SK-N-SH treated with all-trans-retinoic acid at 6 μM for 48 hours (cell line): ENCODE measurements at places on chromosomes 3 and 15.

DNA sequence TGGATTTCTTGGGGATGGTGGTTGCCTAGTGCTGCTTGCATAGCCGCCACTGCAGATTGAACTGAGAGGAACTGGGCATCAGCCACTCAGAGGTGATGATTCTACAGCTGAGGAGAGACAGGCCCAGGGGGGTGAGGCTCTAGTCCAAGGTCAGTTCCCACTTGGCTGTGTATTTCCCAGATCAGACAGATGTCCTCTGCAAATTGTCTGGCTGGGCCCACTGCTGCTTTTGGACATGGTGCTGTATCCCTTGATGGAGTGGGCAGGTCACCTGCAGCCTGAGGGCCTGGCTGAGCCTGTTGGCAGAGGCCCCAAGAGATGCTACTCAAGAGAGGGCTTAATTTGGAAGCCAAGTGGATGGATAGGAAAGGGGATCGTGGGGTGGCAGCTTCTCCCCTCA is 124.5 kb upstream of the CTDSPL start:
- ATAC-seq: no peak

- peak; percentile 91 for ATAC-seq
Measured at GRCh38 chr3:126245811-126246727, 65.7 kb upstream of the ALDH1L1 start.

- no peak for ATAC-seq
Measured at GRCh38 chr15:44300572-44300971, 12.1 kb downstream of the GOLM2 start.

GRCh38 chr15:59420986-59421618 is 16.9 kb upstream of the FAM81A start:
- peak; percentile 57; the same call in 2 of the 3 replicates for ATAC-seq

GRCh38 chr3:2547049-2547448 is 448.4 kb downstream of the CNTN4 start:
- no peak for ATAC-seq

GRCh38 chr3:1093217-1093616 is 393 bp downstream of the CNTN6 start:
- ATAC-seq: no peak

GRCh38 chr15:89647191-89647851 is 7.9 kb downstream of the KIF7 start:
- peak; percentile 95 for ATAC-seq

DNA sequence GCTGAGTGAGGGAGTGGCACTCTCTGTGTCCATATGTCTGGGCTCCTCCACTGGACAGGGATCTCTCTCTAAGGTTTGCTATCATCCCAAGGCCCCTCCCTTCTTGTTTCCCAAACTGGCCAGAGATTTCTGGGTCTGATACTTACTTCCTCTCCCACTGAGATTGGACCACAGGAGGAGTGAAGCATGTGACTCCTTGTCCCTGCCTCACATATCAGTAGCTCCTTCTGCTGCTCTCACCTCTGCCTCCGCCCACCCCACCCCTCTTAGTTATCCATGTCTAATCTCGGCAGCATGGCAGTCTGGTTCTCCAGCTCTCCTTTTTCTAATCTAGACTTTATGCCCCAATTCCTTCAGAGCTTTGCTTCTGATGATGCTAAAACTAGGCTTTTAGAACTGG is 223.1 kb downstream of the RPLP1 start:
- ATAC-seq: no peak

DNA sequence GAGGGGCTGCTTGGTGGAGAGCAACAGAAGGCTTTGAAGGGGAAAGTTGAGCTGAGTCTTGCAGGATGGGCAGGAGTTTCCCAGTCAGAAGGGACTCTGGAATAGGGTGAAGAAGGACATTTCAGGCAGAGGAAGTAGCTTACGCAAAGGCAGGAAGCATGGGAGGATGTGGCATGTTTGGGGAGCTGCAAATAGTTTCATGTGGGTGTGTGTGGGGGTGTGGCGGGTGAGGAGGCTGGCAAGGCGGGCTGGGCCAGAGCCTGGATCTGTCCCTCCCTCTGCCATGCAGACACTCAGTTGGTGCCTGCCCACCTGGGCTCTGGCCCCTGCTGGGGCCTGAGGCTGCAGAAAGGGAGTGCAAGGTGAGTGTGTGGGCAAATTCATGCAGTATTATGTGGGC is 10.4 kb downstream of the TEX264 start:
- ATAC-seq: peak; percentile 28

DNA sequence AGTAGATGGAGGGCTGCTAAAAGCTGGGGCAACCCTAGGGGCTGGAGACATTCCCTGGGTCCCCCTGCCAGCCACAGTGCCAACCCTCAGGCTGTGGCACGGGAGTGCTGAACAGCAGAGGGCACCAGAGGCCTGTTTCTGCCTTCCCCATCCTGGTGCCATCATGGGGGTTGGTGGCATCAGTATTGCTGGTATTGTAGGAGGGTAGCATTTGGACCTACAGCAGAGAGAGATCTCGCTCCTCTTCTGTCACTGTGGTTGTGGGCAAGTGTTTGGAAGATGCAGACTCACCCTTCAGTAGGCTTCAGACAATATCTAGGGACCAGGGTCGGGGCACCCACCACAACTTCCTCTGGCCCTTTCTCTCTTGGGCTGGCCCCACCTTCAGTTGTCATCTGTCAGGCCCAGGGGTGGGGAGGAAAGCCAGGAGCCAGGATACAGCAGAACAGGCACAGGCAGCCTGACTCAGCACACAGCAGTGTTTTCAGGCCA is 123.5 kb downstream of the RPLP1 start:
- peak; percentile 87 for ATAC-seq

DNA sequence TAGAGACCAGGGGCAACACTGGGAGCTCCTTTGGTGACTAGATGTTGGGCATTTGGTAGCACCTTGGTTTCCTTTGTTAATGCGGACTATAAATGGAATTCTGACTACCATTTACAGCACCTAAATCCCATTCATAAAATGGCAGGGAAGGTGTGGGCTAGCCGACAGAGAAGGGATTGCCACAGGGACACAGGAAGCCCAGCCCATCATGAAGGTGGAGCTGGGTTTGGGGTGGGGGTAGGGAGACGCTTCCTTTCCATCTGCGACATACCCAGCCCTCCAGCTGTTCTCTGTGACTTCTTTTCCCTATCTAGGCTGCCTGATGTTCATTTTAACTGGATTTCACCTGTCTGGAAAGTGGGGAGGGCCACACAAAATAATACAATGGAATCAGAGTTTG is 21.0 kb downstream of the ABHD2 start:
- no peak for ATAC-seq

DNA sequence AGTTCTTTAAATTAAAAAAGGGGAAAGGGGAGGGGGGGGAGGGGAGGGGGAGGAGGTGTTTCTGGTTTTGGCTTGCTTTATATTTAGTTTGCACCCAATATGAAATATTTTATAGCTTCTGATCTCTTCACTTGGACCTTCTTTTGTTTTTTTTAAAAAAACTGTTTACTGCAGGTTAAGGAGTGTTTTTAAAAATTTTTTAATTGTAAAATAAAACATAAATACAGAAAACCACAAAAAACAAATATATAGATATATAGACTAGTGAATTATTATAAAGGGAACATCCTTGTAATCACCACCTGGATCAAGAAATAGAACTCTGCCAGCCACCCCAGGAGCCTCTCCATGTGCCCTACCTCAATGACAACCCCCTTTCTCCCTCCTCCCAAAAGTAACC is 861 bp upstream of the MYLK start:
- ATAC-seq: no peak

- ATAC-seq: no peak
Measured at GRCh38 chr3:123373474-123373987, 75.4 kb downstream of the ADCY5 start.

DNA sequence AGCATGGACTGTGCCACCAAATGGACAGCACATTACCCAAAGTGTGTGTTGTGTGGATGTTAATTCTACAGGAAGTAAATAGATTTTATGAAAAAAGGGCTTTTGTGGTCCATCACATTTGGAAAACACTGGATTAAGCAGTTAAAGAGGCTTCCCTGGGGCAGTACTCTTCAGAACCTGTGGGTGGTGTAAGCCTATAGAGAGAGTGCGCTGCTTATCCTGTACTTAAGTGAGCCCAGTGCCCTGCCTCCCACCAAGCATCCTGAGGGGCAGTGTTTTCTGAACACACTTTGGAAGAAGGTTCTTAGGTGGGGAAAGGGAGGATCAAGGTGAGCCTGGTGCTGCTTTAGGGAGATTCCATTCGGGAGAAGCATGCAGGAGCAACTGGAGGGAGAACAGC is 10.9 kb downstream of the TTLL3 start:
- peak; percentile 85 for ATAC-seq

GRCh38 chr15:77519540-77519939 is 98.9 kb downstream of the HMG20A start:
- no peak for ATAC-seq

GRCh38 chr15:40894681-40895448 is 615 bp downstream of the VPS18 start:
- ATAC-seq: peak; percentile 82

DNA sequence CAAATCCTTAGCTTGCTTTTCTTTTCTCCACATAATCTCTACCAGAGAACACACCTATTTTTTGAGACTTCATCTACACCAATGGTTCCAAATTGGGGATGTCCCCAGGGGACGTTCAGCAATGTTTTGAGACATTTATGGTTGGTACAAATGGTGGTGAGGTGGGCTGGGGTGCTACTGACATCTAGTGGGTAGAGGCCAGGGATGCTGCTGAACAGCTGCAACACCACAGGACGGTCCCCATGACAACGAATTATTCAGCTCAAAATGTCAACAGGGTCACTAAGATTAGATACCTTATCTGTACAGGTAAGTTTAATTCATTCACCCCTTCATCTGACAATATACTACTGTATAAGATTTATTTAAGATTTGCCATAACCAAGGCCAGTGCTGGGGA is 14.4 kb downstream of the GK5 start:
- ATAC-seq: peak; percentile 75

DNA sequence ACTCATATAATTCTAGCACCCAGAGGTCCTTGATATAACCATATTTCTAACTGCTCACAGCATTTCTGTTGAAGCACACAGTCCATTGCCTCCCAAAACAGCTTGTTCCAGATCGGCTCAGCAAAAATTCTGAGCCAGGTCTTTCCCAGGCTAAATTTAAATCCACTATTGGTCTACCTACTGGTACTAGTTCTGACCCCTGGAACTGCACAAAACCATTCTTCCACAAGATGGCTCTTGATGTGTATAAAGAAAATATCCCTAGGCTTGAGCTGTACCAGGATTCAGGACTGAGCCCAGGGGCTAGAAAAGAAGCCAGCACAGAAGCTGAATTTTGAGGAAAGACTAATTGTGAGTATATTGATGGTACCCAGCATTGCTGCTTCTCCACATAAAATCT is 75.4 kb upstream of the ABHD17C start:
- ATAC-seq: peak; percentile 69
